ENCODE measurements at places on chromosomes 6 and 20.

- no peak for DNase-seq
These were observed 4.9 kb downstream of the MTCL3 start for GRCh38 chr6:127514179-127514772.

DNA sequence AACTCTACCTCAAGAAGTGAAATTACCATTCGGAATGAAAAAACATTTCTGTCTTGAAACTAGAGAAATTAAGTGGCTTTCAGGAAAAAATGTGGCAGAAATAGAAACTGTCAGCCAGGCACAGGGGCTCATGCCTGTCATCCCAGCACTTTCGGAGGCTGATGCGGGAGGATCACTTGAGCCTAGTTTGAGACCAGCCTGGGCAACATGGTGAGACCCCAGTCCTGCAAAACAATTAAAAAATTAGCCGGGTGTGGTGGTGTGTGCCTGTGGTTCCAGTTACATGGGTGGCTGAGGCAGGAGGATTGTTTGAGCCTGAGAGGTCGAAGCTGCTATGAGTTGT lies 7.1 kb upstream of the TMEM181 start:
- no peak for DNase-seq

GRCh38 chr6:2579241-2579761 lies 171.4 kb downstream of the MYLK4 start:
- no peak for DNase-seq

DNA sequence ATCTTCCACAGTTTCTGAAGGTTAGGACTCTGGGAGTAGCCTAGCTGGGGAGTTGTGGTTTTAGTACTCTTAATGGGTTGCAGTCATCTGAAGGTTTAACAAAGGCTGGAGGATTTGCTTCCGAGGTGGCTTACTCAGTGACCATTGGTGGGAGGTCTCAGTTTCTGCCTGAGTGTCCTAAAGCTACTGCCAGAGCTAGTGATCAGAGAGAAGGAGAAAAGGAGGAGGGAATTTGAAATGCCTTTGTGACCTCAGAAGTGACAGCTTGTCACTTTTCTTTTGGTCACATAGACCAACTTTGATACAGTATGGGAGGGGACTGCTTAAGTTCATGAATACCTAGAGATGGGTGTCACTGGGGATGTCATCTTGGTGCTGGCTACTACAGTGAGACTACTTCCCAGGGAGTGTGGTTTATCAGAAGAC lies 41.3 kb downstream of the NCOA3 start:
- DNase-seq, result no peak

- no peak for DNase-seq
These were observed 207.5 kb downstream of the ZNF217 start for GRCh38 chr20:53385941-53386767.

DNA sequence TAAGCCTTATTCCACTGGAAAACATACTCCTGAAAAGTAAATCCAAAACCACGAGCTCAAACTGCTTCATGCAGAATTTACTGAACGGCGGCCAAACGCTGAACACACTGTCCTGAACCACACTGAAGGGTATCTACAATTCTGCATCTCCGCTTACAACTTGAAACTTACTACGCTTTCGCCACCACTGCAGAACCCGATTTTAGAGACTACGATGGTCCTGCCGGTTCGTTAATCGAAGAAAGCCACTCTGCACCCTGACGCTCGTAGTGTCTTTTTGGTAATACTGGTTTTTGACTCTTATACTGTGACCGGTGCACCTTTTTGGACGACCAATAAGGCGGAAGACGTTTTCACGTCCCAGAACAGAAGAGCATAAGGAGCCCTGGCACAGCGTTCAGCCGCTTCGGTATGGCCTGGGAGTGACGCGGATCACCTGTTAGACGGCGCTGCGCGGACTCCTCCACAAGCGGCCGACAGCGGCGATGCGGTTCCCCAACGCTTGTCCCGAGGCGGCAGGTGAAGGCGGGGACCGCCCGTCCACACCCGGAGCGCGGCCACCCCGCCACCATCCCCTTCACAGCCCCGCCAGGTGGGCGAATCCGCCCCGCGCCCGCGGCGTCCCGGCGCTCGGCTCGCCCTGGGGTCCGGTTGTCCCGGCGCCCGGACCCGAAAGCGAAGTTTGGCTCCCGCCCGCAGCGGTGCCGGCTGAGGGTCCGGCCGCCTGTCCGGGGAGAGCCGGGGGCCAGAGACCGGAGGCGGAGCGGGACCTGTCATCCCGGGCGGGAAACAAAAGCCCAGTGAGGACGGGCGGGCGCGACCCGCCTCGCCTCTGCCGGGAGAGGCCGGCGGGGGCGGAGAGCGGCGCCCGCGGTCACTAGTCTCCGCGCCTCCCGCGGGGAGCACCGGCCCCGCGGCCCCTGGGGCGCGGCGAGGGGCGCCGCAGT lies 784 bp downstream of the FKBP5 start:
- no peak for DNase-seq

GRCh38 chr20:50202677-50203076 lies 12.0 kb downstream of the CEBPB start:
- no peak for DNase-seq

DNA sequence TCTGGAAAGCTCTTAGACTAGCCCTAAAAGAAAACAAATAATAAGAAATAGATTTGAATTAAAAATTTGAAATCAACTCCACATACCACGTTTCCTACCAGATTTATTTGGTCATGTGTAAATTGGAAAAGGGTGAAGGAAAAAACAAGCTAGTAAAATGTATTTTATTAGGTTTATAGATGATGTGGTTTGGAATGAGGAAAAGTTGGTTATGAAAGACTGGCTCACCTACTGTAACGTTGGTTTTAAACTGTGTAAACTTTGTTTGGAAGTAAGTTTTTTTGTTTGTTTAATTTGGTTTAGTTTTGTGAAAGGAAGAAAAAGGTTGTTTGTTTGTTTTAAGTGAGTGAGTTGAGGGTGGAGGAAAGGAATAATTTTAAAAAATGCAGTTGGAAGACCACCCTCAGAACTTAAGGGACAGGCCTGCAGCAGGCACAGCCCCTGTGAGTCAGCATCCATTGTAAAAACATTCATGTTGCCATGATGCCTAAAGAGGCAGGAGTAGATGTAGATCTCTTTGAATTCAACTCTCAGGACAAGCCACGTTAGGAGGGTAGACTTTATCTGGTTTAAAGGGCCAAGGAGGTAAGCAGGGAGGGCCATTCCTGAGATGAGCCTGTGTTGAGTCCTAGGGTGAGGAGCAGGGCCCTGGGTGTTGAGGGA lies 93.7 kb upstream of the SCGN start:
- DNase-seq, result no peak

DNA sequence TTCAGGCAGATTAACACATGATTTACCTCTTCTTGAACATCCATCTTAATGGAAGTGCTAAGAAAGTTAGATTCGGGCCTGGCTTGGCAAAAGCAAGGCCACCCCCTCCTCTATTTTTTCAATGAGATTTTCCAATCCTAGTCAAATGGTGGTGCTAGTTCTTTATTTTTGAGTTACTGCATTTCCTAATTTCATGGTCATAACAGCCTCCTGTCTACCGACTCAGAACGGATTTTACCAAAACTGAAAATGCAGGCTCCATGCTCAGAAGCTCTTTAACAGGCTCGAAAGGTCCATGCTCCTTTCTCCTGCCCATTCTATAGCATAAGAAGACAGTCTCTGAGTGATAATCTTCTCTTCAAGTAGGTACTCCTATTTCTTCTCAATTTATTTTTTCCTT lies 117.2 kb upstream of the ESR1 start:
- DNase-seq, result no peak

DNA sequence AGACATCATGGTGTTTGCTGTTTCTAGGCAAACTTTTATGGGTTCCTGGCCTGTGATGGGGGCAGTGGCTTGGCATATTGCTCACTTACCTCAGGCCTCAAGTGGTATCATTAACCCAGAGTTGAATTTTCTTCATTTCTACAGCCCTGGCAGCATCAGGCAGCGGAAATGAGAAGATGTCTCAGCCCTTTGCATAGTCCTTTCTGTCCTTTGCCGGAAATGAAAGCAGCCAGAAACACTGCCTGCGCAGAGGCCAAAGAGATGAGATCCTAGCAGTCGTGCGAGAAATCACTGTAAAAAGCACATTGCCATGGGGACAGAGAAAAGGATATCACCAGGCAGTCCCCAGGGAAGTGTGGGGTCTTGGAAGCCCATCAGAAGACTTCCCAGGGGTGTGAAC lies 37.4 kb upstream of the KCNG1 start:
- no peak for DNase-seq

- peak; percentile 54 for DNase-seq
These were observed 9.5 kb downstream of the C20orf202 start for GRCh38 chr20:1212607-1213396.

DNA sequence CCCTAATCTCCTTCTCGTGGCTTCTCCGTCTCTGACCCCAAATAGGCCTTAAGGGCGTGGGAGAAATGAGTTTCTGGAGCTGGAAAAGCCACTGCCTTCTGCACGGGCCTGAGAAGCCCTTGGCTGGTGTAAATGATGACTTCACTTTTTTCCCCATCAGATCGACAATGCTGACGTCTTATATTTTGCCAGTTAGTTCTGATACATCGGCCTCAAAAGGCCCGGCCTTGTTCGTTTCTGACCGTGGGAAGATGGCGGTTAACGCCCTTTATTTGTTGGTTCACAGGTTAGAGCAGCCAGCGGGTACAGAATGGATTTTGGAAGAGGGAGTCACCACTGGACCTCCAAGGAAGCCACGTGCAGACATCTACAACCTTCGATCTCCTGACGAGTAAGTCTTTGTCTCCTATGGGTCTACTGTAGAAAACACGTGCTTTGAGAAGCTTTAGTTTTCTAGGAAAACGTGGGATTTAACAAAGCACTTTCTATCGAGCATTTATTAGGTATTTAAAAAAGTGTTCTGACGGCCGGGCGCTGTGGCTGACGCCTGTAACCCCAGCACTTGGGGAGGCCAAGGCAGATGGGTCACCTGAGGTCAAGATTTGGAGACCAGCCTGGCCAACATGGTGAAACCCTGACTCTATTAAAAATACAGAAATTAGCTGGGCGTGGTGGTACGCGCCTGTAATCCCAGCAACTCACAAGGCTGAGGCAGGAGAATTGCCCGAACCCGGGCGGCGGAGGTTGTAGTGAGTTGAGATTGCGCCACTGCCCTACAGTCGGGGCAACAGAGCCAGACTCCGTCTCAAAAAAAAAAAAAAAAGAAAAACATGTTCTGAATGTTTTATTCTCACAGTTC lies 1.2 kb upstream of the ZNFX1 start:
- no peak for DNase-seq

DNA sequence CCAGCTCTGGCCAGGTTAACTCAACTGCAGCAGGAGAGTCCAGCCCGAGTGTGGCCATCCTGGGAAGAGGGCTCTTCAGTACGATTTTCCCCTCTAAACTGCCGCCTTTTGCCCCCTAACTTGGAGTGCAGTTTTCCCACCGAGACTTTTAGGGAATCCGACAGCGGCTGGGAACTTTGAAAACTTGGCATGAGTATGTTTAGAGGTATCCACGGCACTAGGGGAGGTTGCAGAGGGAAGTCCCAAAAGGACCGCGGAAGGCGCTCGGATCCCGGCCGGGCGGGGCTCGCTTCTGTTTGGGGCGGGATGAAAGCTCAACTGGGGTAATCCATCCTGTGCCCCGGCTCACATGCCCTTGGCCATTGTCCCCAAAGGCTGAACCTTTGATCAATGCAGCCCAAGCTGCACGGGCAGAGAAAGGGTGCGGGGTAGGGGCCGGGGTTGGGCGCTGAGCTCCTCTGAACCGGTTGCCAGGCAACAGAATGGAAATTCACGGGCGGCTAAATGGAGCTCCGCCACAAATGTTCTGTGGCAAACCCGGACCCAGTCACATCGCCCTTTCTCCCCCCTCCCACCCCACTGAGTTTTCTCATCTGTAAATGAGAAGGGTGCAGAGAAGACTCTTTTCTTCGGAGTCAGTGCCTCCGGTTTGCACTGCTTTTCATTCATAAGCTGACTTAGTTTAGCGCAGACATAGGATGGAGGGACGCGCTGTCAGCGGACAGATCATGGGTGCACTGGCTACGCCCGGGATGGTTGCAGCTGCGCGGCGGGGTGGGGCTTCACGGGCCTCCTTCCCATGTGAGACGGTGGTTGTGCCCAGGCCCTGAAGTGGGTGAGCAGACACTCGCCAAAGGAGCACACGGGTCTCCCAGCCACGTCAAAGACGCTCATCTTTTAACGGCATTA lies 2.3 kb downstream of the BMP6 start:
- DNase-seq, result no peak

DNA sequence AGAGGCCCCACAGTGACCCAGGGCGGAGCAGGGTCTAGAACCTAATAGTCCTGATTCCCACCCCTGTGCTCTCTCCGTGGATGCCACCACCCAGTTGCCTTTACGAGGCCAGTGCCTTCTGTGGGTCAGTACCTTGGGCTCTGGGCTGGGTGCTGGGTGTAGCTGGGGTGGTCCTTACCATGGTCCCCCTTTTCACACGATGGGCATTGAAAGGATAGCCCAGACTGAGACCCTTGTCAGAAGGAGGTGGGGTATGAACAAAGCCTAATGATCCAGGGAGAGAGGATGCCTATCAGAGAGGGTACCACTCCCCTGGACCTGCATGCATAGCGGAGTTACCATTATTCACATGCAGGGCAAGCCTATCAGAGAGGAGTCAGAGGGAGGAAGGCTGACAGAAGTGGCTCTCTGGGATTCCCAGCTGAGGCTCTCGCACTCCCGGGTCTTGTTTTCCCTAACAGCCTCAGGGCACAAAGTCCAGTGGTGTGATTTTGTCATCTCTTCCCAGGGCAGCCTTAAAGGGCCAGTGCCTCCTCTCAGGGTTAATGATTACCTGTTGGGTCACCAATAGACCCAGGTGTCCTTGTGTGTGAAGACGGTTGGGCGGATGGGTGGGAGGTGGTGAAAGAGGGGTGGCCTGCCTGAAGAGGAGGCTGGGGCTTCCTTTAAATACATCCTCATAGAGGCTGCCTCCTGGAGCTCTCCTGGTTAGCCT lies 36.2 kb downstream of the VEGFA start:
- no peak for DNase-seq

- no peak for DNase-seq
These were observed 14.8 kb upstream of the SCGN start for GRCh38 chr6:25637211-25637610.

All from amniotic stem cell (primary cell).